ENCODE measurements at places on chromosomes 2 and 18.

DNA sequence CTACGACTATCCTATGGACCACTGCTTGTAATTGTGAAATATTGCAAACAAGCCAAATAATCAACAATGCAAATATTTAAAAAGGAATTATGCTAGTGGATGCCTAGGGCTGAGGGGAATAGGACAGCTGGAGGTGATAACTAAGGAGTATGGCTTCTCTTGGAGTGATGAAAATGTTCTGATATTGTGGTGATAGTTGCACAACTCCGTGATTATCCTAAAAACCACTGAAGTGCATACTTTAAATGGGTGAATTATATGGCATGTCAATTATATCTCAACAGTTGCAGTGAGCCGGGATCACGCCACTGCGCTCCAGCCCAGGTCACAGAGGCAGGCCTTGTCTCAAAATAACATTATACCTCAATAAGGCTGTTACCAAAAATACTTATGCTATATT, 125.1 kb upstream of the SH3BP4 start:
- no peaks in the 10 kb centered on the region for H3K36me3 ChIP-seq
- no peaks in the 10 kb centered on the region for H3K27me3 ChIP-seq
- H3K27ac ChIP-seq = no peak overlapping the region
- no peak overlapping the region for H3K4me3 ChIP-seq
- H3K4me1 ChIP-seq = no peaks in the 10 kb centered on the region

DNA sequence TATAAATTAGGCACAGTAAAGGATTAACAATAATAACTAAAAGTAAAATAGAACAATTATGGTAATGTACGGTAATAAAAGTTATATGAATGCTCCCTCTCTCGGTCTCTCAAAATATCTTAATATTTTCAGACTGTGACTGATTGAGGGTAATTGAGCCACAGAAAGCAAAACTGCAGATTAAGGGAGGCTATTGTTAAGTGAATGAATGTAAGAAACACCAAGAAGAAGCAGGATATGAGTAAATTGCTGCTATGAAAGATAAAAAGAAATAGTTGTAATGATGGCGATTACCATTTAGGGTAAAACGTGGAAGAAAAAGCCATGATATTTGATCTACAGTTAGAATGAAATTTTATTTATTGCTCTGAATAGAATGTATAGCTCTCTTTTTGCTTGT, 24.1 kb downstream of the GULP1 start:
- DNase-seq = no peak
- no peak overlapping the region for H3K4me3 ChIP-seq
- H3K27ac ChIP-seq = no peak overlapping the region
- peaks cover 4% of the 10 kb centered on the region for H3K27me3 ChIP-seq

- H3K4me3 ChIP-seq = no peak overlapping the region
- no peak for DNase-seq
- H3K4me1 ChIP-seq = peaks cover 6% of the 10 kb centered on the region
- H3K27me3 ChIP-seq = peaks cover 1% of the 10 kb centered on the region
Observed at GRCh38 chr2:15348636-15349035, 212.5 kb downstream of the NBAS start.

DNA sequence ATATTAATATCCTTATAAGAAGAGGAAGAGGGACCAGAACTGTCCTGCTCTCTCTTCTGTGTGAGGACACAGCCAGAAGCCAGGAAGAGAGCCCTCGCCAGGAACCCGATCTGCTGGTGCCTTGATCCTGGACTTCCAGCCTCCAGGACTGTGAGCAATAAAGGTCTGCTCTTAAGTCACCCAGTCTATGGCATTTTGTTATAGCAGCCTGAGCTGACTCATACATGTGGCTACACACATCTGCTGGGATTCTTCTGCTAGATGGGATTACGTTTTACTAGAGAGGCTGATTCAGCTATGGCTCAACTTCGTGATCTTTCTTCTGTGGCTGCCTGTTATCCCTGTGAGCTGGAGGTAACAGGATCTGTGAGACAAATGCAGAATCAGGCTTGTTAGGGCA, 29.6 kb downstream of the ARL4C start:
- no peak overlapping the region for H3K27ac ChIP-seq
- H3K27me3 ChIP-seq = peaks cover 4% of the 10 kb centered on the region
- DNase-seq = no peak
- H3K4me1 ChIP-seq = peaks cover 2% of the 10 kb centered on the region
- no peaks in the 10 kb centered on the region for H3K36me3 ChIP-seq

GRCh38 chr2:43097644-43098408, 128.6 kb downstream of the ZFP36L2 start:
- H3K27me3 ChIP-seq = peaks cover 16% of the 10 kb centered on the region
- peaks cover 14% of the 10 kb centered on the region for H3K4me1 ChIP-seq
- DNase-seq = no peak
- H3K36me3 ChIP-seq = peaks cover 11% of the 10 kb centered on the region
- no peak overlapping the region for H3K27ac ChIP-seq
- H3K4me3 ChIP-seq = no peak overlapping the region

GRCh38 chr2:109128616-109129355, at the start of gene SH3RF3:
TSS of gene SH3RF3 (plus strand) at chr2:109129205.
- H3K36me3 ChIP-seq = peaks cover 4% of the 10 kb centered on the region
- peaks cover 11% of the 10 kb centered on the region for H3K4me1 ChIP-seq
- DNase-seq = peak; percentile 39
- no peak within 1 kb of the TSS for H3K27ac ChIP-seq
- H3K27me3 ChIP-seq = peaks cover 7% of the 10 kb centered on the region
- peak within 1 kb of the TSS; percentile 97 for H3K4me3 ChIP-seq

DNA sequence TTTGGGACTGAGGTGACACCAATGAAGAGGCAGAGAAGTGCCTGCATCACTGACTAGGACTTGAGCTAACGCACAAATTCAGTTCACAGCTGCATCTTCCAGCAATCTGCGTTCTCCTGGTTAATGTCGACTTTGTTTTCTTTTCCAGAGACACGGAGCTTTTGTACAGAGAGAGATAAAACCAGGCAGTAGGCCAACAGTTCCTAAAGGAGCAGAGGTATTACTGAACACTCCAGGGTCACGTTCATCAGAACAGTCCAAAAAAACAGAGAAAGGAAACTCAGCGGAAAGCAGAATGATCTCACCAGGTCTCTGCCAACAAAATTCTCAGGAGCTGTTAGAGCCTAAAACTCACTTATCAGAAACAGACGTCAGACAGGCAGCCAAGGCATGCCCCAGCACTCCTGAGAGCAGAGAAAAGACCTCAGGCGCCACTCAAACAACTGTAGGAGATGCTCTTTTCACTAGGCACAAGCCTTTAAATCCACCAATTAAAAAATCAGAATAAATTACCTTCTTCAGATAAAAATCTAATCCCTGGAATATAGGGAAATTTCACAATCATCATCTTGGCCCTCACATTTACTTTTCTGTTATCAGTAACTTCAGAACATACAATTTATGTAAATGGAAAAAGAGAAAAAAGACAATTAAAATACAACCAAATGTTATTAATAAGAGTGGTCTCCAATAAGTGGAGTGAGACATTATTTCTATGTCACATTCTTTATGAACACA, 95.9 kb upstream of the SPTBN1 start:
- peaks cover 4% of the 10 kb centered on the region for H3K36me3 ChIP-seq
- H3K27ac ChIP-seq = no peak overlapping the region
- H3K4me1 ChIP-seq = peaks cover 24% of the 10 kb centered on the region
- H3K27me3 ChIP-seq = no peaks in the 10 kb centered on the region
- no peak overlapping the region for H3K4me3 ChIP-seq
- DNase-seq = no peak

GRCh38 chr2:189178726-189179569, 613 bp downstream of the COL5A2 start:
- H3K4me1 ChIP-seq = peaks cover 40% of the 10 kb centered on the region
- peak overlapping the region; percentile 93 for H3K4me3 ChIP-seq
- peak; percentile 9 for DNase-seq
